ENCODE measurements at places on chromosomes 12 and 14.

DNA sequence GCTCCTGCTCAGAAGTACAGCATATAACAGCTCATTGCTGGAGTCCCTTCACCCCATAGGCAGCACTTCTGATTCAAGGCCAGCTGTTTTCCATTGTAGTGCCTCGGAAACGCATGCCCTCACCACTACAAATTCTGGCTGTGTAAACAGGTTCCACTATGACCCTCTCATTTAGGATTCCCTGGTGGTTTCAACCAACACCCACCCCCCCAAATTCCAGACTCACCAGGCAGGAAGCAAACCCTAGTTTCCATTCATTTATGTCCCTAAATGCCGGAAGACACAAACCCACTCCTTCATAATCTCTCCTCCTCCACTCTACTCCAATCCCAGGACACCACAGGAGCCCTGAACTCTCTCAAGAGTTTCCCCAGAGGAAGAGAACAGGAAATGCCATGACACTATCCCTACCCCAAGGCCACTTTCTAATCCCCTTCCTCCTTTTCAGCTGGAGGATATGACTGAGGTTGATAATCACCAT lies 75.9 kb upstream of the TMPO start:
- no peak for DNase-seq

GRCh38 chr14:98919434-98919833 lies 352.6 kb downstream of the BCL11B start:
- DNase-seq = no peak

DNA sequence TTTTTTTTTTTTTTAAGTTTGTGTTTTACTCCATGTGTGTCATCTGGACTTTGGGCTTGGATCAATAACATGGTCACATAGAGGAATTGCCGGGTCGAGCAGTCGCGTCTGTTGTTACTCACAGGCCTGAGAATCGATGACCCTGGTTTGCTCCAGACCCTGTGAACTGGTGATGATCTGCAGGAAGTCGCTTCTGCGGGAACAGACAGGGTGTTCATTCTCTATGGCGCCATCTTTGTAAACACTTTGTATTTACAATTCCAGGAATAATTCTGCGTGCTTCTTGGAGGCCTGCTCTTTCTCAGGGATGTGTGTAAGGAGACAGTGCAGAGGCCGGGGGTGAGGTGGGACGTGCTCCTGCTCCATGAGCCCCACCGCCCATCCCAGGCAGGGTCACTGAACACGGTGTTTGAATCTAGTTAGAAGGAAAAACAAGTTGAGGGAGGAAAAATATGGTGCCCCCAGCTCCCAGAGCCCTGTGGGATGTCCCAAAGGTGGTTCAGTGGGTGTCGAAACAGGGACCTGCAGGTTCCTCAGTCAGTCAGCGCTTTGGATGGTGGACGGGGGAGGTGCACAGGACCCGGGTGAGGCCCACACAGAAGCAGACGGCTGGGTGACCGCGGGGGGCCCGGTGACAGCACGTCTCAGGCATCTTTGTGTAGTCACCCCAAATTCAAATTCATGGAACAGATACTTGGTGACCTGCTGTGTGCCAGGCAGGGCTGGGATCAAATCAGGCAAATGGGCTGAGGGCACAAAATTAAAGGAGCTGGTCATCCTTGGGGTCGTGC lies 58.8 kb downstream of the ADGRD1 start:
- no peak for DNase-seq

DNA sequence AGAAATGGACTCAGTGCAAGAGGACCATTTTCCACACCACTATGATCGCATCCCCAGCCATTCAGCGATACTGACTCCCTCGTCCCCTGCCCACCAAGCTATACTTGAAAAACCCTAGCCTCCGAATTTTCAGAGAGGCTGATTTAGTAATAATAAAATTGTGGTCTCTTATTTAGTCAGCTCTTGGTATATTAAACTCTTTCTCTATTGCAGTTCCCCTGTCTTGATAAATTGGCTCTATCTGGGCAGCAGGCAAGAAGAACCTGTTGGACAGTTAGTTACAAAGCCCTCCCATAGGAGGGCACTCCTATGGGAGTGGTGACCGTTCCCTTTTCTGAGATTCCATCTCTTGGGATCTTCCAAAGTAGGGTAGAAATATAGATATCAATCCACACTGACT lies 33.6 kb downstream of the NFKBIA start:
- no peak for DNase-seq

GRCh38 chr14:53399057-53399456 lies 245.9 kb upstream of the DDHD1 start:
- DNase-seq = no peak

DNA sequence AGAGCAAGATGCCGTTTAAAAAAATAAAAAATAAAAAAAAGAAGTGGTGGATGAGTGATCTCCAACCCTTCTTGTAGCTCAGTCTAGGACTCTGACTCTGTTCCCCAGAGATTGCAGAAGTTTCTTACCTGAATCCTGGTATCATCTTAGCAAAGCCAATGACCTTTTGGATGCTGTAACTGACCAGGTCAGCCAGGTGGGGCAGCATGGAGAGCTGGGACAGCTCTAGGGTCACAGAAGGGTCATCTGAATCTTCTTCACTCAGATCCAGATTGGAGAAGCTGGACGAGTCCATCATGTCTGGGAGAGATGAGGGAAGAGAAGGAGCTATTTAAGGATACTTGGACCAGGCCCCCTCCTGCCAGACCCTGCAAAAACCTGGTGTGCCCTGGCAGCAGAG lies 35.8 kb upstream of the HDAC7 start:
- no peak for DNase-seq

GRCh38 chr12:85849344-85849743 lies 13.1 kb upstream of the RASSF9 start:
- DNase-seq = no peak
